ENCODE measurements at places on chromosomes 1 and 21.
A peak's percentile ranks its signal among the peaks of the same experiment; 100 is the strongest.

DNA sequence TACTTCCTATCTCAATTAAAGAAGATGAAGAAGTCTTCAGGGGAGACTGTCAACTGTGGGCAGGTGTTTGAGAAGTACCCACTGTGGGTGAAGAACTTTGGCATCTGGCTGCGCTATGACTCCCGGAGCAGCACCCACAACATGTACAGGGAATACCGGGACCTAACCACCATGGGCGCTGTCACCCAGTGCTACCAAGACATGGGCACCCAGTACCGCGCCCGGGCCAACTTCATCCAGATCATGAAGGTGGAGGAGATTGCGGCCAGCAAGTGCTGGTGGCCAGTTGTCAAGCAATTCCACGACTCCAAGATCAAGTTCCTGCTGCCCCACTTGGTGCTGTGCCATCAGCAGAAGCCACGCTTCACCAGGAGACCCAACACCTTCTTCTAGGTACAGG, 15.5 kb upstream of the RNF19B start:
- DNase-seq, result no peak

- peak; percentile 86 for DNase-seq
Observed at GRCh38 chr1:230123280-230124185, 56.5 kb downstream of the GALNT2 start.

- no peak for DNase-seq
Observed at GRCh38 chr1:117143871-117144270, 22.3 kb upstream of the TRIM45 start.

- no peak for DNase-seq
Observed at GRCh38 chr1:181221078-181221477, 132.6 kb downstream of the IER5 start.

DNA sequence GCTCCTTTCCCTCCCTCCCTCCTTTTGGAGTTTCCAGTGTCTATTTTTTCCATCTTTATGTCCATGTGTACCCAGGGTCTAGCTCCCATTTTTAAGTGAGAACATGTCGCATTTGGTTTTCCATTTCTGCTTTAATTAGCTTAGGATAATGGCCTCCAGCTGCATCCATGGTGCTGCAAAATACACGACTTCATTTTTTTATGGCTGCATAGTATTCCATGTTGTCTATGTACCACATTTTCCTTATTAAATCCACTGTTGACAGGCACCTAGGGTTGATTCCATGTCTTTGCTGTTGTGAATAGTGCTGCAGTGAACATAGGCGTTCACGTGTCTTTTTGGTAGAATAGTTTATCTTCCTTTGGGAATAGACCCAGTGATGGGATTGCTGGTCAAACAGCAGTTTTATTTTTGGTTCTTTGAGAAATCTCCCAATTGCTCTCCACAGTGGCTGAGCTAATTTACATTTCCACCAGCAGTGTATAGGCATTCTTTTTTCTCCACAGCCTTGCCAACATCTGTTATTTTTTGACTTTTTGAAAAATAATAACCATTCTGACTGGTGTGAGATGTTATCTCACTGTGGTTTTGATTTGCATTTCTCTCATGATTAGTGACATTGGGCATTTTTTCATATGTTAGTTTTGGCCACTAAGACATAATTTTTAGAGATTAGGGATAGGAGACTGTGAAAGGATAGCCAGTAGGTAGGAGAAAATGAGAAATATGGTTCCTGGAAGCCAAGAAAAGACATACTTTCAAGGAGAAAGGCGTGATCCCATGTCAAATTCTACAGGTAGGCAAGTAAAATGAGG, 50.4 kb downstream of the ADAMTS1 start:
- DNase-seq, result no peak

DNA sequence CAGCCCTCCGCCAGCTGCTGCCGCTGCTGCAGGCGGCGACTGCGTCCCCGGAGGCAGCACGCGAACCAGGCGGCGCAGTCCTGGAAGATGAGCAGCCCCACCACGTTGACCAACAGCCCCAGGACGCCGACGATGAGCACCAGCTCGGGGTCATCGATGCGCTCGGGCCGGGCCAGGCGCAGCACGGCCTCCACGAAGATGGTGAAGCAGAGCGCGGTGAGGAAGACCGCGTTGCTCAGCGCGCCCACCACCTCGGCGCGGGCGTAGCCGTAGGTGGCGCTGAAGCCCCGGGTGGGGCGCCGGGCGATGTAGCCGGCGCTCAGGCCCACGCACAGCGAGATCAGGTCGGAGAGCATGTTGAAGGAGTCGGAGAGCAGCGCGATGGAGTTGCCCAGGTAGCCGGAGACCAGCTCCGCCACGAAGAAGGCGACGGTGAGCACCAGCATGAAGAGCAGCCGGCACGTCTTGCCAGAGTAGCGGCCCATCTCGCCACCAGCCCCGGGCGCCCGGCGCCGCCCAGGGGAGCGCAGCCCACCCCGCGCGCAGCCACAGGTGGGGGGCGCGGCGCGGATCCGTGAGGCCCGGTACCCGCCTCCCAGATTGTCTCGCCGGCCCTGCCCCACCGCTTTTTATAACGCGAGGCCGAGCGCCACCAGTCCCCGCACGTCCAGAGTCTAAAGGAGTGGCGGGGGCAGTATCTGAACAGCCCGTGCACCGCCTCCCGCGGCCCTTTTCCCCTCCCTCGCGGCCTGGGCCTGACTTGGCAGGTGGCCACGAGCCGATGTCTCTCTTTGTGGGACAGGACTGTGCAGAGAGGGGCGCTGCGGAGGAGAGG, at the start of gene SLC30A10:
TSS of gene SLC30A10 (minus strand) at position 602 of the 835 bp plus-strand sequence. CDS start at position 485, 117 bp downstream.
- DNase-seq, result peak; percentile 7

DNA sequence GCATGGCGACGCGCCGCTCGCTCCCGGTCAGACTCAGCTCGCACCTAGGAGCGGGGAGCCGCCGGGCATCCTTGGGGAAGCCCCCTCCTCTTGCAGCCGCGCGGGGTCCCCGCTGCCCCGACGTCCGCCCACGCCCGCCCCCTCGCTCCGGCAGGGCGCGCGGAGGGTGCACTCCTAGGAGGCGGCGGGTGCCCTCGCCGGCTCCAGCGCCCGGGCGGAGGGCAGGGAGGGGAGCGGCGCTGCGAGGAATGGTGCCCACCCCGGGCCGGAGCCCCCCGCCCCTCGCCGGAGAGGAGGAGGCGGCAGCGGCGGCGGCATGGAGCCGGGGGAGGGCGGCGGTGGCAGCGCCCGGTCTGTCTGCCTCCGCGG, 488 bp downstream of the FAM78B start:
- DNase-seq, result no peak

GRCh38 chr1:28718586-28719331, 18.0 kb upstream of the YTHDF2 start:
- no peak for DNase-seq

DNA sequence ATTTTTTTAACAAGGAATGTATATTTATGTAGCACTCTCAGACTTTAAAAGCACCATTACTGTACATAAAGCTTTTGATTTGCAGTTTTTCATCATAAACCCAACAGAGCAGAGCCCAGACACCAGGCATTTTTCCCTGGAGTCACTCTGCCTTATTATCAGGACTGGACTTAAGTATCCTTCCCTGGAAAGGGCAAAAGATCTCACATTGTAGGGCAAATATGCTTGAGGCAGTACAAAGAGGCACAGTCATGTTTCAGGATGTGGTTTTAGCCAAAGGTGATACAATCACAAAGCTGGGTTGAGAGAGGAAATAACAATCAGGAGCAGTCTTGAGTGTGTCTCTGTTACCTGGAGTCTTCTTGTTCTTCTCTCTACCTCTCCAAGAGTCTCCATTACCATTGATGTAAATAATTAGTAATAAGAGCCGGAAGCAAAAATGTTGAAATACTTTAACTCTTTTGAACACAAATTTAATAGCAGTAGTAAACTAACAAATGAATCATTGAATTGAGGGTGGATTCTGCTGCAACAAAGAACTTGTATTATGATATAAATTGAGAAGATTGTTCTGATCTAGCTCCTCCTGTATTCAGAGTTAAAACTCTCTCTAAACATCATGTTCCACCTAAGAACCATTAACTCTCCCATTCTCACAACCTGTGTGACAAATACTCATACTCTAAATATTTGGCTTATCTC, 160.5 kb downstream of the LTN1 start:
- DNase-seq, result peak; percentile 78

GRCh38 chr1:175504875-175505555, 238.4 kb downstream of the TNR start:
- no peak for DNase-seq

- DNase-seq, result peak; percentile 25
Observed at GRCh38 chr1:64006276-64007051, 197.0 kb upstream of the UBE2U start.

GRCh38 chr1:87583459-87583858, 254.8 kb downstream of the LMO4 start:
- DNase-seq, result no peak

- no peak for DNase-seq
Observed at GRCh38 chr1:224640018-224640417, 23.9 kb downstream of the CNIH3 start.

- no peak for DNase-seq
Observed at GRCh38 chr1:21352586-21352985, 62.3 kb upstream of the ECE1 start.

DNA sequence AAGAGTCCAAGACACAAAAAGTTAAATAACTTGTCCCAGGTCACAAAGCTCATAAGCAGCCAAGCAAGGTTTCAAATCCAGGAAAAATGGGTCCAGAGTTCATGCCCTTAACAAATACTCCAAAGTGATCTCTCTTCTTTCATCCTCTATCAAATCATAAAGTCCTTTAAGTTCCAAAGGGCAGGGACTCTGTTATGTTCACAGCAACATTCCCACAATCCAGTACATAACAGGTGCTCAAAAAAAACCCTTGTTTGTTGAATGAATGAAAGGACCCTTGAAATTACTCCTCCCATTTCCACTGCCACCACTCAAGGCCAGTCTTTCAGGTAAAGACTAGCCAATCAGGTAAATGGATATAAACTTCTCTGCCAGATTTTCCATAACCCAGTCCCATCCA, 2.7 kb downstream of the ABL2 start:
- no peak for DNase-seq

DNA sequence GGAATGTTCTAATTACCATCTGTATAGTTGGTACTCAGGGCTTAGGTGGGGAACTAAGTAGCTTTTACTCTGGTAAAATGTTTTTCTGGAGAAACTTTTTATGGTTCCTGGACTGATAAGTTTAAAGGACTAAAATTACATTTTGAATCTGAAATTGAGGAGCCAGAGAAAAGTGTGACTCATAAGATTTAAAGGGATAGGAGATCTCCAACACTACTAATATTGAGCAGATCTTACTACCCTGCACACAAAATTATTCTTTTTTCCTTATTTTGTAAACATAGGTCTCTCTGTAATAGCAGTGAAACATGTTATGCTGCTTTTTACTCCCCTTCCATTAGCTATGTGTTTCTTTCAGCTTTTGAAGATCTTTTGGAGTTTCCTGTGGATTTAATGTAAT, 32.5 kb downstream of the MTF2 start:
- DNase-seq, result no peak

- DNase-seq, result no peak
Observed at GRCh38 chr1:197773856-197774255, 1.4 kb downstream of the DENND1B start.

DNA sequence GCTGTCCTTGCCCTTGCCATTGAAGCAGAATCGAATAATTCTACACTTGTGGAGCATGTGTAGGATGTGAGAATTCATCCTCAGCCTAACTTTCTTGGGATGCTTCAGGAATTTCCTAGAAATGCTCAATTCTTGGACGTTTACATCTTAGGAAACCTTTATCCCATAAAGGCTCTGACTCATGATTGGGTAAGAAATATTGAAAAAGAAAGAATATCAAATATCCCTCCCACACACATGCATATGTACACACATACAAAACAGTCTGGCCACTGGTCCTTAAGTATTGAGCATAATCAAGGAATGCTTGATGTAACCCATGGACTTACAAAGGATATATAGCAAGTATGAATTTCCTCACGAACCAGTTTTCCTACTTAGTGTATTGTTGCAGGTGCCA, 83.9 kb upstream of the IPO9 start:
- DNase-seq, result no peak

- peak; percentile 8 for DNase-seq
Observed at GRCh38 chr1:64019818-64020217, 183.6 kb upstream of the UBE2U start.

DNA sequence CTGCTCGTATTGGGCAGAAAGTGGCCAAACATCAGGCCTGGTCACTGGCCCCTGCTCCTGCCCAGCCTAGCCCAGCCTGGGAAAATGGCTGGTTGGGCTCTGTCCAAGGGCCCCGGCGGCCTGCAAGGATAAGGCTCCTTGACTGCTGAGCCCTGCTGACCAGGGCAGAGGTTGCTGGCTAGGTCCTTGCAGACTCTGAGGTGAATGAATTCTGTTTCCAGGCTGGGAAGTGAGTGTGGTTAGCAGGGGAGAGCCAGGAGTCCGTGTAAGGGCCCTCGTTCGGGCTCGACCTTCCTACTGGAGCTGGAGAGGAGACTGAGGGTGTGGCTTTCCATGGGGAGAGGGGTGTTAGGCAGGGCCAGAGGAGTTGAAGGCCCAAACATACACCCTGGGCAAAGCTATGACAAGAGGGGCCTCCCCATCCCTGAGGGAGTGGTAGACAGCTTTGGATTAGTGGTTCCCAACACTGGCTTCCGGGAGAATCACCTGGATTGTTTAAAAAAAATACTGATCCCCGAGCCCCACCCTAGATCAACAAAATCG, 20.6 kb downstream of the CSF1 start:
- DNase-seq, result no peak

DNA sequence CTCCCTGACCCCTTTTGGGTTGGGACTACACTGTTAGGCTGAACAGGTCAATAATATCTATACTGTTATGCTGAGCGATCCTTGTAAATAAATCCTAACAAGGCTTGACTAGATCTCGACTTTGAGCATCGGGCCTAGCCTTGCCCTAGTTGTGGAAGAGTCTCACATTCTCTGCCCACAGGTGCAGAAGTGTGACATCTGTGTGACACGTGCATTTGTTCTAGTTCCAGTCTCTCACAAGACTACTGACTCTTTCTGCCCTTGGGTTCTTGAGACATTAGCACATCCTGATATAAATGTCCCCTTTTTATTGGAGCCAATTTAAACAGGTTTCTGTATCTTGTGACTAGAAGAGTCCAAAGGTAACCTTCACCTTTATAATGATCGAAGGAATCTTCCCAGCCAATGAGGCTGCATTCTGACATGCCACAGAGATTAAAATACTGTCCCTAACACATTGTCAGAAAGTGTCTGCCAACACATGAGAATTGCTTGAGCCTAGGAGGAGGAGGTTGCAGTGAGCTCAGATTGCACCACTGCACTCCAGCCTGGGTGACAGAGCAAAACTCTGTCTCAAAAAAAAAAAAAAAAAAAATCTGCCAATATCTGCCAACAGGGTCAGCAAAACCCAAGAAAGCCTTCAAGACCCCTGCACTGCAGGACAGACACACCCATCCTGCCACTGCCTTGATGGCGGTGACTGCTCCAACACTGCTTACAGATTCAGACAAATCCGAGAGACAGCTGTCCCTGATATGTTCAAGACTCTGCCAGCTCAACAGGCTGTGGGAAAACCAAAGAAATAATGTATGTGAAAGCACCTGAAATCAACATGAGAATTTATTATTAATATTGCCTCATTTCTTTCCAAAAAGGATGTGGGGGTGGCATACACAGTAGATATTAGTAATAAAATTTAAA, 56.5 kb upstream of the PSEN2 start:
- no peak for DNase-seq

GRCh38 chr1:61556631-61557030, 168.3 kb downstream of the TM2D1 start:
- DNase-seq, result no peak

- no peak for DNase-seq
Observed at GRCh38 chr1:216090556-216090955, 332.7 kb downstream of the USH2A start.
